GM18507 (cell line): ENCODE measurements at places on chromosomes 6 and 20.

GRCh38 chr6:20454204-20454824 is 52.6 kb downstream of the E2F3 start:
- DNase-seq, result no peak

- no peak for DNase-seq
Measured at GRCh38 chr6:33407132-33407718, 3.6 kb upstream of the PHF1 start.

DNA sequence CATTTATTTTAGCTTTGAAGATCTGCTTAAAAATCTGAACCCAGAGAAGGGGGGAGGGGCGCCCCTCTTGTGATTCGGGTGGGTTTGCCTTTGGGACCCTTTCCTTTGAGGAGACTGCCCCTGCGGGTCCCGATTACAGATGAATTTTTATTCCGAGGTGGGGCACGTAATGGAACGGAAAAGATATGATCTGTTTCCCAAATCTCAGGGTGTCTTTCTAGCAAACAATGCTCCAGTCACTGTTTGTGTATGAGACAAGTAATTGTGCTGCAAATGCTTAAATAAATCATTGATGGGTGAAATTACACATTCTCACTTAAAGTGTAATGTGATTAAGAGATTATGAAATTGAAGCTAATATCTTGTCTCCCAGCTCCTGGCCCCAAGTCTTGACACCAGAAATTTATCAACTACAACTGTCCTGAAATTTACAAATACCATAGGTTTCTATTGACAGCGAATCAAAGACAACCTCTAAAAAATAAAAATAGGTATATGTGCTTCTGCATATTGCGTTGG is 30.7 kb downstream of the TFAP2A start:
- DNase-seq, result no peak

GRCh38 chr6:15509335-15509933 is 153.4 kb downstream of the DTNBP1 start:
- no peak for DNase-seq

DNA sequence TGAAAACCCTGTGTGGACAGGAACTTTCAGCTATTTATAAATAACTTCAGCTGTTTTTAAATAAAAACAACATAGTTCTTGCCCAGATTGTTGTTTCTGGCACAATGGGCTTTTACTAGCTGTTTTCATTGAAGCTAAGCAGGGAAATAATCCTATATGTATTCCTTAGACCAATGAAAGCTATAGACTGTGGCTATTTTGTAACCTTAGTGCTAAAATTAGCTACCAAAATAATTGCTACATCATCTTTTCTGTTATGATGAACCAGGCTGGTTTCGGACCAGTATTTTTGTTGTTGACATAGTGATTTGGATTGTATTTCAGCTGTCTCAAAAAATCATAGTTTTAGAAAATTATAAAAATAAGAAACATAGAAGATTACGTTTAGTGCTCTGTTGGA is 13.7 kb downstream of the PHF3 start:
- DNase-seq, result no peak

DNA sequence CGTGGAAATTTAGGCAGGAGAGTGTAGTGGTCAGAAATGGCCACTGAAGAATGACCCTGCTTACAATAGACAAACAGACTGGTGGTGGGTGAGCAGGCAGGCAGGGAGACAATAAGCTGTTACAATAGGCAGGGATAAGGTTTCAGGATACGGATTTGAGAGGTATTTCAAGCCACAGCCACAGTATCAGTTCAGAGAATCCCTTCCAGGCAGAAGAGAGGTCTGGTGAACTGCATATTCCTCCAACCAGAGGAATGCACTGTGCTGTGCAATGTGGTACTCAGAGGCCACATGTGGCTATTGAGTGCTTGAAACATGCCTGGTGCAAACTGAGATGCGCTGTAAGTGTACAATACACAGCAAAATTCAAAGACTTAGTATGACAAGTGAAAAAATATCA is 20.6 kb downstream of the RMND1 start:
- DNase-seq, result no peak

DNA sequence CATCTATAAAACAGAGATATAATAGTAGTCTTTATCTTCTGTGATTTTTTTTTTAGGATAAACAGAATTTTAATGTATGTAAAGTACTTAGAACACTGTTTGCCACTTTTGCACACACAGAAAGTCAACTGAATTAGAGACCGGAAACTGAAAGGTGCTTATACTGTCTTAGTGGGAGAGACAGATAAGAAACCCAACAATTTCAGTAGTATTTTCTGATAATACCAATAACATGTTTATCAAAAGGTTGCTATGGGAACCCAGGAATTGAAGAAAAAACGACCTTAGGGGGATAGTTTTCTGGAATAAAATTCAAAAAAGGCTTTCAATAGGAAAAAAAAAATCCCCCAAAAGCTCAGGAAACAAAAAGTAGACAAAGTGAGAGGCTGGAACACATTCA is 138.6 kb downstream of the BCKDHB start:
- DNase-seq, result no peak

- no peak for DNase-seq
Measured at GRCh38 chr6:170102038-170102437, 188.8 kb downstream of the DLL1 start.

- no peak for DNase-seq
Measured at GRCh38 chr6:91509711-91510110, 922.8 kb upstream of the MAP3K7 start.

DNA sequence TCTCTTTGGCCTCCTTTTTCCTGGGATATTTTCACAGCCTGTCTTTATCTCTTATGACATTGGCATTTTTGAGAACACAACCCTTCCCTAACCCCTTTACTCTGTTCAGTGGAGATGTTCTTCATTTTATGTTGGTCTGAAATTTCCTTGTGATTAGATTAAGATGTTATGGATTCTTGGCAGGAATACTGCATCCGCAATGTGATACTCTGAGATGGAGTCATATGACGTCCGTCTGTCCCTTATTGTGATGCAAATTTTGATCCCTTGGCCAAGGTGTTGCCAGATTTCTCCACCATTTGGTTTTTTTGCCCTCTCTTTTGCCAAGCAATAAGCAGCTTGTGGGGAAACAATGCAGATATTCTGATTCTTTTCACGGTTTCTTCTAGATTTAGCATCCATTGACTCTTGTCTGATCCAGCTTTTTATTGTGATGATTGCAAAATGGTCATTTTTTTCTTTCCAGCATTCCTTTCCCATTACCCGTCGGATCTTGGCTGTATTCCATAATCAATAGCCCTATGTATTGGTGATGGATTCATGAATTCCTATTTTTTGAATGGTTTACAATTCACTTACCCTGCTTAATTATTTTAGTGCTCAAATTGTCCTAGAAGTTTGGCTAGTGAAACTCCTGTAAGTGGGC is 85.1 kb downstream of the NCOA3 start:
- DNase-seq, result no peak

GRCh38 chr20:49945701-49946477 is 9.7 kb downstream of the RNF114 start:
- DNase-seq, result no peak

DNA sequence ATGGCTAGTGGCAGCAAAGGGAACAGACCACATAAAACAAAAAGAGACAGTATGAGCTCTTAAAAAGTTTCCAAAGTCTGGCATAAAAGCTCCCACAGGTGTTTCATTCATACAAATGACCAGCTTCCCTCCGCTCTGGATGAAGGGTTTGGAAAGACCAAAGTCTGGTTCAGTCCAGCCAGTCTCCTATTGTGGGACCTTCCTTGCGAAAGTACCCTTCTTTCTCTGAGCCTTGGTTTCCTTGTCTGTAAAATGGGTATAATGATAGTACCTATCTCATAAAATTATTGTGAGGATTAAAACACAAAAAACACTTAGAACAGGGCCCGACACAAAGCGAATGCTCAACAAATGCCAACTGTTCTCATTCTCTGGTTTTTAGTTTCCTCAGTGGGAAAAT is 77.2 kb downstream of the UNC5CL start:
- no peak for DNase-seq

DNA sequence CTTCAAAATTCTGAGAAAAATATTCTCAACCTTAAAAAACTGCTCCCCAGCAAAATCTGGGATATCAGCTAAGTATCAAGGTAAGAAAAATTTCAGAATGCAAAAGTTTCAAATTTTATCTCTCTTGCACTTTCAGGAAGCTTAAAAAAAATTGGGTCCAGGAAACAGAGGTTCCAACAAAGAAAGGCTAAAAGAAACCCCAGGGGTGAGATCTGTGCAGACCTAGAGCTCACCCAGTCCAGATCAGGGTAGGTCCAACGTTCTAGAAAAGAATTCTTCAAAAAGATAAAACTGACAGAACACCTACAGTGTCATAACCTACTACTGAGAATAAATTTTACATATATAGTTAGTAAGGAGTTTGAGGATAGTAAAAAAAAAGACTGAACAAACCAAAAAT is 23.5 kb downstream of the ILRUN start:
- DNase-seq, result no peak

- DNase-seq, result no peak
Measured at GRCh38 chr6:37100745-37101144, 69.2 kb upstream of the PIM1 start.

DNA sequence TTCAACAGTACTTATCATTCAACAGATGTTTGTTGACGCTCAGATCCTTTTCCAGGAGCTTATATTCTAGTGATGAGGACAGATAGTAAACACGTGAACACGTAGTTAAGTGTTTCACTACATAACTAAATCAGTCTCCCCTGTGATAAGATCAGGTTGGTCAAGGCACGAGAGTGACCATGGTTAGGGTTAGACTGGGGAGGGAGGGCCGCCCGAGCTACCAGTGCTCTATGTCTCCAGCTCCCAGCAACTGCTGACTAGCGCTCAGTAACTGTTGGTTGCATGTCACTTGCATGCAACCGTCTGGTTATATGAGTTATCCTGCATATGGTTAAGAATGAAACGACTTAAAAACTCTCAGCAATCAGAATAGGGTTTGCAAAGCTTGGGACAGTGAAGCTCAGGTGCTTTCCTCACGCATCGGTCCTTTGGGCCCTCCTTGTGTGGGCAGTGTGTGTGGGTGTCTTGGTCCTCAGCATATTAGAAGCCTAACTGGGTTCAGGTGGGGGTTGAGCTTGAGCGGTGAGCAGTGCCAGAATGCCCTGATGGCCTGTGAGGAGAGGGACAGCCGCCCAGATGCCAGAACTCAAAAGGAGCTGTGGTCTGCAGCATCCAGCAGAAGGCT is 120.8 kb downstream of the ARID1B start:
- DNase-seq, result no peak

GRCh38 chr6:108837236-108837971 is 10.8 kb upstream of the ARMC2 start:
- DNase-seq, result no peak

DNA sequence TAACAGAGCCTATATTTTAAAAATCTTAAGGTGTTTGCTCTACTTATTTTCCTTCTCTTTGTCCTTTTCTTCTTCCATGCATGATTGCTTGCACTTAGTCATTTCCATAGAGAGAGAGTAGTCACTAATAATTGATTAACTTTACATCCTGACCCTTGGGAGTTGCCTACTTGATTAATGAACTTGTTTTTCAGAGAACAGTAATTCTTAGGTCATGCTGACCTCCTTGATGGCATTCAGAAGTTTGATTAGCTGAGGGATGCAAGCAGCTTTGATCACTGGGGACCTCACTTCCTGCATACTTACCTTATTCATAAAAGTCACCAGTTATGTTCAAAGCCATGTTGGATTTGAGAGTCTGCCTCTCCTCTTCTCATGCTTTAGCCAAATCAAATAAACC is 715.6 kb upstream of the ID4 start:
- DNase-seq, result no peak

DNA sequence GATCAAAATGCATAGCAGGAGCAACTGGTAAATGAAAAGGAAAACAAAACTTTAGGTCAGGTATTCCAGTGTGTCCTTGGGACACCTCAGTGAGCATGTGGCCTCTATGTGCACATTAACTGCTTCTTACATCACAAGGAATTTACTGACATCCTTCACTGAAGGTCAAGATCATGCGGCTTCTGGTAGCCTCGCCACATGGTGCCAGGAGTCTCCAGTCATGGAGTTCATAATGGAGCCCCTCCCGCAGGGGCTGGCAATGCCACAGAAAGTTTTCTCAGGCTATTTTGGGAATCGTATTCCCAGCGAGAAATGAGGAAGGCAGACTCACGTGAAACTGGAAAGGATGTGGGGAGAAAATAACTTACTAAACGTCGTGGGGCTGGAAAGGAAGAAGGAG is 19.7 kb upstream of the SLC22A3 start:
- DNase-seq, result no peak

GRCh38 chr6:69871107-69871506 is 4.8 kb downstream of the COL19A1 start:
- DNase-seq, result no peak

DNA sequence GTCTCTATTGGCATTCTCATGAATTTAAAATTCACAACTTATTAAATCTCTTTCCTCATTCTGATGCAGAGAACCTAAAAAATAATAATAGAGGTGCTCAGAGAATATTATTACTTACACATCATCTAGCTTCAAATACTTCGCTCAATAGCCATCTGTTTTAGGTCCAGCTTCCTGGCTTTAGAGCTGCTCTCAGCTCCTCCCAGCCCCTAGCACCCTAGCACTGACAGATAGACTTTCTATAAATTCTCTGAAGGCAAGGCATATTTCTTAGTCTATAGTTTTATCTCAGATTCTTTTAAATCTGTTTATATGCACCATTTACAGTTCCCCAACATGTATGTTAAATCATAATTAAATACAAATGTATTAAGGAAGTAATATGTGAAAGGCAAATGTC is 281.3 kb downstream of the PTPRK start:
- no peak for DNase-seq
